ENCODE measurements at places on chromosomes 6 and 20. TPM values are rescaled to one million over a fixed set of nuclear protein-coding genes. Genes with fewer than 3 reads are reported as not detected.

PPIL6 gene
- total RNA-seq = 2.4 TPM

THBS2 gene
- 151 TPM for total RNA-seq

BPIFB4 gene
- total RNA-seq = not detected

GSTA2 gene
- total RNA-seq = not detected

PBOV1 gene
- not detected for total RNA-seq
